ENCODE measurements at places on chromosomes 11 and 22.

GRCh38 chr11:105960252-105961245 is 61.5 kb downstream of the MSANTD4 start:
- no peak for DNase-seq

- DNase-seq, result no peak
Observed at GRCh38 chr11:96306933-96307775, 35.8 kb downstream of the MAML2 start.

DNA sequence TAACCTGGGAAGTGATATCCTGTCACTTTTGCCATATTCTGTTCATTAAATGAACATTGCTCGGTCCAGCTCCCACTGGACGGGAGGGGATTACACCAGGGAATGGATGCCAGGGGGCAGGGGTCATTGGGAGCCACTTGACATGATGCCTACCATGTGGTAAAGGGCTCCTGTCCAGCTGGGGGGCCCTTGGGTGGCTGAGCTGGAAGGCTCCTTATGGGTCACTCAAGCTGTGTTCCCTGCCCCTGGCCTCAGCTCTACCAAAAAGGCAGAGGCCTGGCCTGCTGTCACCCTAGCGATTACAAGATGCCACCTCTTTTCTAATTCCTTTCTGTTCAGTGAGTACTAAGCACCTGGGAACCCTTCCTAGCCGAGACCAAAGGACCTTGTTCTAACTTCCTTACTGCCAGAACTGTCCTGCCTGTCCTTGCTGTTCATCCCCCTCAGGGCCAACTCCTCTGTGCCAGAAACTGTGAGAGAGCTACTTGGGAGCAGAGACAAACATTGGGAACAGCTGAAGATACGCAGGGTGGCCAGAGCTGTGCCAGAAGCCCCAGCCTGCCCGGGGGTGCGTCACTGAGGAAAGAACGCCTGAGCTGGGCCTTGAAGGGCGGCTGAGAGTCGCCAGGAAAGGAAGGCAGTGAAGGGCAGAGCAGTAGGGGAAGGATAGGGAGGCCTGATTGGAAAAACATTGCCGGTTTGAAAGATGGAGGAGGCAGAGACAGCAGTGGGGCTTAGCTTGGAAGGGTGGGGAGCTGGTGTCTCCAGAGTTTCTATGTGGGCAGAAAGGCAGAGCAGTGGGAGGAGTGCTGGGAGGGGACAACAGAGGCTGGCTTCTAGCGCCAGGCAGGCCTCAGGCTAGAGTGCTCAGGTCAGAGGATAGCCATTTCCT is 12.7 kb upstream of the UVRAG start:
- DNase-seq, result no peak

- DNase-seq, result no peak
Observed at GRCh38 chr11:100741866-100742625, 55.0 kb downstream of the ARHGAP42 start.

DNA sequence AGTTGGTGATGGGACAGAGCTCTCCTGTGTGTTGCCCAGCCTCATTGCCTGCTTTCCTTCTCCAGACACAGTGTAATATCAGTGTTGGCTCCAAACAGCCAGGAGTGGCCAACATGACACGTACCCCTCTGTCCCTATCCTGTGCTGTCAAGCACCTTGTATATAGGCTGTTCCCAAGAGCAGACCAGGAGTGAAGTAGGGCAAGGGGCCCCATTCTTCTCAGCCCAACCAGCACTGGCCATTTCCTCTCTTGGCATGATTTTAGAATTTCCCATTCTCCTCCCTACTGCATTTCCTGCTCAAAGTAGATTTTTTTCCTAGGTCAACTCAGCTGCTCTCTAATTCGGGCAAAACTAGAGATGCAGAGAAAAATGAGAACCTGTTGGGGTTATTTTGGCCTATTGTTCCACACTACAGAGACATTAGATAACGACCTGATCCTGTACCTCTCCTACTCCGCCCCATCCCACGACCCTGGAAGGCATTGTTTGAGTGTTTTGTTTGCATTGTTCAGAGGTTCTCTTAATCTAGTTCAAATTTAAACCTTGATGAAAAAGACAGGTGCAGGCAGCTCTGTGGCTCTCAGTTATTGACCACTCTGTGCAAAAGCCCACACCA is 95.6 kb downstream of the RASSF10 start:
- DNase-seq, result no peak

DNA sequence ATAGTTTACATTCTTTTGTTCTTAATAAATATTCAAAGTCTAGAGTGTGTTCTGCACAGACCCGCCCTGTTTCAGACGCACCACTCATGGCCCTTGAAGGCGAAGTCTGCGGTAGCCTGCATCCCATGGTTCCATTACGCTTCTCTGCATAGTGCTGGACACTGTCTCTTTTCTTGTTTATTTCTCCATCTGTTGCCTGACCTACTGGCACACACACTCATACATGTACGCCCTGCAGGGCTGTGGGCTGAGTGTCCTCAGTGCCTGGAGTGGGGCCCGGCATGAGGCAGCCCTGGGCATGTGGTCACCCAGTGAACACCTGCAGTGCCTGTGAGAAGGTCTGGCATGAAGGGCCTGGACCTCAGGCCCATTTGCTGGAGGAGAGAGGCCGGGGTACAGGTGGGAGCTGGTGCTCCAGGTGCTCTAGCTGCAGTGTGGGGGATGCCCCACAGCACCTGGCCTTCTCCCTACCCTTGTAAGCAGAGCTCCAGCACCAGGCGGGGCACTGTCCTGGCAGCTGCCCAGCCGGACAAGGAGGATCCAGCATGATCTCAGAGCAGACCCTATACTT is 404.1 kb downstream of the TBC1D22A start:
- no peak for DNase-seq

DNA sequence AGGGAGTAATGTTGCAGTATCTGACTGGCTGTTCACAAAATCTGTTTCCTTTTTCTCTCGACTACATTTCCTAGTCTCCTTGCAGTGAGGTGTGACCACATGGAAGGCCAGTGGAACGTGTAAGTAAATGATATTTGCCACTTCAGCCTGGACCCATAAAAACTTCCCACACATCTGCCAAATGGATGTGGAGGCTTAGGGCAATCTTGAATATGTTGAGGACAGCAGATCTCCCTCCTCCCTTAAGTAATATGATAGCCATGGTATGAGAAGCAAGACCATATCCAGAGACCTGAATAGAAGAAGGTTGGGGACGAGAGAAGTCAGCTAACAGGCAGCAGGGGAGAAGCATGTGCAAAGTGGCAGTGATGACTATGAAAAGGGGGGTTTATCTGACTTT is 33.0 kb upstream of the C11orf87 start:
- DNase-seq, result no peak

DNA sequence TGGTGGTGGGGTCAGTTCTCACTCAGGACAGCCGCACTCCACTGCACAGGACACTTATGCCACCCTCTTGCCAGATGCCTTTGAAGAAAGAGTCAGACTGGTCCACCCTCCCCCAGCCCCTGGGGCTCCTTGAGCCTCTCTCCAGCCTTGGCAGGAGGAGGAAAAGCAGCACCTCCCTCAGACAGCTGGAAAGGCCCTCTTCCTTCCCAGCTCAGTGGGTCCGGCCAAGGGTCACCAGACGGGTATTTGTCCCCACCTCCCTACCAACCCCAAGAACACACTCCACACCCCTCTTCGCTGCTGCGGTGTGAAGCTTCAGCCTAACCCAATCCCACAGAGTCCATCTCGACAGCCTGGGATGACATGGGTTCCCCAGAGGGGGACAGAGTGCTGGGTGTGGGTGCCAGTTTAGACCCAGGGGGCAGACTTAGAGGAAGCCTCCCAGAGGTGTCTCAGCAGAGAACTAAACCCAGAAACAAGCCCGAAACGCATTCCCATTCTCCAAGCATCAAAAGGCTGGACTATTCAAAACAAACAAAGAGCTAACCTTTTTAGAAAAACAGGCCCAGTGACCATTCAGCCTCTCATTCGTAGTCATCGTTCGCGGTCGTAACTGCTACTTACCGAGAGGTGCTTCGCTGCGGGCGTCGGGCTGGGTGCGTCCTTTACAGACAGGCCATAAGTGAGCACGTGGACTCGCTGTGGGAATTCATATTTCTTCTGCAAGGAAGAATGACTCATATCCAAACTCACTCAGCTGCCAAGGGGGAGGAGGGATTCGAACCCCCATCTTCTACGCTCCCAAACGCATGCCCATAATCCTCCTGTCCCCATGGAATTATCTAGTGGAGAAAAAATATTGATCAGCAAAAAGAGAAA is 57.5 kb upstream of the ANO1 start:
- DNase-seq, result no peak

DNA sequence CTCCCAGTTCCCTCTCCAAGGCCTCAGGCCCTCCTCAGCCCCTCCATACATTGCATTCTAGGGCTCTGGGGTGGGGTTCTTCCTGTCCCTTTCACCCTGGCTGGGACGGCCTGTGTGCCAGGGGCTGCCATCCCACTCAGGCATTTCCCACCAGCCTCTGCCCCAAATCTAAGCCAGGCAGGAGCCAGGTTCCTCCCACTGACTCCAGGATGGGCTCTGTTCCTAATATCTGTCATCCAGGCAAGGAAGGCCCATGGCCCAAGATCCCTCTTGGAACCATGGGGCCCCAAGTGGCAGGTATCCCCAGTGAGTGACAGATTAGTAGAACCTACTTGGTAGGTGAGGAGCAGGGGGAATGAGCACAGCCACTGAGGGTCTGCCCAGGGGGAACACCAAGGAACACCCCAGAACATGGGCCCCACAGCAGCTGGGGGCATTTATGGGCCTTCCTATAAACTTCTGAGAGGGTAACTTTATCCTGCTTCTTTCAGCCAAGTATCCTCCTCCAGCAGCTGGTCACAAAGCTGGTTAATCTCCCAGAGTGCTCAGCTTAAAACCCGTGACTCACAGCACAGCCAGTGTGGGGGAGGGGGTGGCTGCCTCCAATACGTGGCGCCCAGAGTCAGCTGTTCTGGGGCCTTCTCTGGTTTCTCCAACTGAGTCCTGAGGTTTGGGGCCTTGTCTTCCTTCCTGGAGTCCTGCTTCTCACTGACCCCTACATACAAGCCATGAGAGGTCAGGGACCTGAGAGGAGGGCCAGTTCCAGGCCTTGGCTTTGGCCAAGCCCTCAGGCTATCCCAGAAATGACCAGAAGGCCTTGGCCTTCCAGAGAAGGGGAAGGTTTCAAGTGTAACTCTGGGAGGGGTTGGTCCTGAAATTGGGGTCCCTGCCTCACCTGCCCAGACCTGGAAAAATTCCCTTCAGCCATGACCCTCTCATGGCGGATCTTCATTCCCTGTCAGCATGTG is 19.9 kb upstream of the MYOD1 start:
- no peak for DNase-seq

DNA sequence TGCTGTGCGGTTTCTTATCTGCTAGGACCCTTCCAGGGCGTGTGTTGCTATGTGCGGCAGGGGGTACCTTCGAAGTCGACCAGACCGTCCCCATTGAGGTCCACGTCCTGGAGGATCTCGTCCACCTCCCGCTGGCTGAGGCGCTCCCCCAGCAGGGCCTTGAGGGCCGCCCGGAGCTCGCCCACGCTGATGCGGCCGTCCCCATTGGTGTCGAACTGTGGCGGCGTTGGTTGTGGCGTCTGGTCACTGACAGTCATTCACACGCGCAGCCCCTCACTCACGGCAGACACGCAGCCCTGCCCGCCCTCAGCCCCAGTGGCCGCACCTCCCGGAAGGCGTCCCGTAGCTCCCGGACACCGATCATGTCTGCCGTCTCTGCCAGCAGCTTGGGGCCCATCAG is 3.5 kb downstream of the CABP2 start:
- DNase-seq, result no peak

DNA sequence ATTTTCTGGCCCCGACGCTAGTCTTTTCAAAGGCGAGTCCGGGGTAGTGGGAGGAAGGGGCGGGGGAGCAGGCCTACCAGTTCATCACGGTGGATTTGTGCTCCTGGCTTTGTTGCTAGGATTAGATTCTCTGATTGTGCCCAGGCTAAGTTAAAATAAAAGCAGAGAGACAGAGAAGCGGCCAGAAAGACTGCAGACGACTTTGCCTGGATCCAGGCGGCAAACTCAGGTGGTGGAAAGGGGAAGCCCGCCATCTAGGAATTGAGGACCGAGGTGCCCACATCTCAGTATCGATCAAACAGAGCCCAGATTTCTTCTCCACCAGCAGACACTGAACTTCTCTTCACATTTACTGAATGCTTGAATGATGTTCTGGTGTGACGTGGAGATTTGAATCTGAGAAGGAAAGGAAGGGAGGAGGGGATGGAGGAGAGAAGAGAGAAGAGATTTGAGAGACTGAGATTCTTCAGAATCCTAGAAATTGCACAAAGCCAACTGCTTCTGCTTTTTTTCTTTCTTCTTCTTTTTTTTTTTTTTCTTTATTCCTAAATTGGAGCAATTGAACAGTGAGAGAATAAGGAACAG is 2.7 kb downstream of the FAT3 start:
- DNase-seq, result no peak

GRCh38 chr11:59200423-59200746 is 12.3 kb downstream of the MPEG1 start:
- no peak for DNase-seq

GRCh38 chr11:3970108-3970507 is 114.6 kb downstream of the STIM1 start:
- DNase-seq, result no peak

GRCh38 chr11:129457321-129457720 is 81.7 kb downstream of the BARX2 start:
- DNase-seq, result no peak

DNA sequence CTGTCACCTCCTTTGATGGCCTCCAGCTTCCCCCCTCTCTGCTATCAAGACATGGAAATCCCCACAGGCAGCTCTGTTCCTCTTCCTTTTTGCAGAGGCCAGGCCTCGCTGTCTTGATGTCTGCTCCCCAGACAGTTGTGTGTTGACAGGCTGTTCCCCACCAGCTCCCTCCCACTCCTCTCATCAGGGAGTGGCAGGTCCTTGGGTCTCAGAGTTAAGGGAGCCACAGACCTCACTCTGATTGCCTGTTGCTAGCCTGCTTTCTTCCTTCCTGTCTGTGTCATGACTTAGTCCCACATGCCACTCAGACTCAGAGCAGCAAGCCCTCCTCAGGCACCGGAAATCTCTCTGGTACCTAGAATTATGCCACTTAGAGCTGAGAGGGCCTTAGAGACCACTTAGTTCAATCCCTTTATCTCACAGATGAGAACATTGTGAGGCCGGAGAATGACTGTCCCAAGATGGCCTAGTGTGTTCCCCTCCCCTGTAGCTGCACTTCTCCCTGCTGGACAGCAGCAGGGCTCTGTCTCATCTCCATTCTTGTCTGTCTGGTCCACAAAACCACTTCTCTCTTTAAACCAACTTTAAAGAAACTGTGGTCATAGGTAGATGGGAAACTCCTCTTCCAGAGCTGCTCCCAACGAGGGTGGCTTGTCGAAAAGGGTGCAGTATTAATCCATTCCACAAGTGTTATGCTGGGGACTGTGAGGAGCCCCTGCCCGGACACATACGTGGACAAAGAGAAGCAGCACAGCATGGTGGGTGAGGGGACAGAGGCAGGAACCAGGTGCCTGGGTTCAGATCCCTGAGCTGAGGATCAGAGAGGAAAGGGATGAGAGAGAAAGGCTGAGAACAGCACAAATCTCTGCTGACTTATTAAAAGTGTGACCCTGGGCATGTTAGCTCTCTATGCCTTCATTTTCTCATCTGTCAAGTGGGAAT is 4.2 kb downstream of the AMPD3 start:
- no peak for DNase-seq

DNA sequence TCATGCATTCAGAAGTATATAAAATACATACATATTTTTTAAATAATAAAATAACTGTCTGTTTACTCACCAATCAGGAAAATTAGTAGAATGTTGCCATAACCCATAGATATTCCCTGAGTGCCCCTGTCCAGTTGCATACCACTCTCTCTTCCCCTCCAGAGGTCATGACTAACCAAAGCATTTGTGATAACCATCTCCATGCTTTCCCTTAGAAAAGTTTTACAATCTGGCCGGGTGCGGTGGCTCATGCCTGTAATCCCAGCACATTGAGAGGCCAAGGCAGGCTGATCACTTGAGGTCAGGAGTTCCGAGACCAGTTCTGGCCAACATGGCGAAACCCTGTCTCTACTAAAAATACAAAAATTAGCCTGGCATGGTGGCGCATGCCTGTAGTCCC is 33.2 kb upstream of the LDHA start:
- no peak for DNase-seq
